ENCODE measurements at places on chromosomes 2 and 18.
A peak's percentile ranks its signal among the peaks of the same experiment; 100 is the strongest.

GRCh38 chr2:238851026-238851425, 3.1 kb downstream of the TWIST2 start:
- no peak for DNase-seq

DNA sequence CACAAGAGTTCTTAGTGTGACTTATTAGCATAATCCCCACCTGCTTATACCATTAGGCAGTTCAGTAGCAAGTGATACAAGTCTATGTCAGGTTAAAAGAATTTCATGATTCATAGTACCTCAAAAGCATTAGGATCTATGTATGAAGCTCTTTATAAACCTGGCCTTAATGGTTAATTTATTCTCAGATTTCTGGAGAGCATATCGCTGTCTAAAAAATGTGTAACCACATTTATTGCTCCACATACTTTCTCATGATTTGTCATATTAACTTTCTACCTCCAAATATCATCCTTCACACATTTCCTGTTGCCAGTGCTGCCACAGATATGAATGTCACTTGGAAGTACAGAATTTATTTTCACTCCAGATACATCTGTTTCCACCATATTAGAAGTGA, 332.8 kb upstream of the MAP2 start:
- DNase-seq, result no peak

DNA sequence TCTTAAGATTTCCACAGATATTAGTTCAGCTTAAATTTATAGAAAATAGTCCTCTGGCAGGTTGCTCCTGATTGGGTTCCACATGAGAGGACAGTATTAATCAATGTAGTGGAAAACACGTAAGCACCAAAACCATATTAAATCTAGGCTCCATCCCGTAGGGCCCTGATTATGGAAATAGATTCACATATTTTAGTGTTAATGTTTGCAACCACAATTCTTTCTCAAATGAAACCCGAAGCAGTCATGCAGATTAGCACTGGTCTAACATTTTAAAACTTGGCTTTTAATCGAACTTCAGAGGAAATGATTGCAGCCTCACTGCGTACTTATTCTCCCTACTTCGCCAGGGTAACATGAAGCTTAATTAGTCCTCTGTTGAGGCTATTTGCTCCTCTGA, 60.9 kb downstream of the METTL4 start:
- no peak for DNase-seq

- DNase-seq, result peak; percentile 13
Measured at GRCh38 chr2:147549054-147549453, 295.8 kb upstream of the ACVR2A start.

DNA sequence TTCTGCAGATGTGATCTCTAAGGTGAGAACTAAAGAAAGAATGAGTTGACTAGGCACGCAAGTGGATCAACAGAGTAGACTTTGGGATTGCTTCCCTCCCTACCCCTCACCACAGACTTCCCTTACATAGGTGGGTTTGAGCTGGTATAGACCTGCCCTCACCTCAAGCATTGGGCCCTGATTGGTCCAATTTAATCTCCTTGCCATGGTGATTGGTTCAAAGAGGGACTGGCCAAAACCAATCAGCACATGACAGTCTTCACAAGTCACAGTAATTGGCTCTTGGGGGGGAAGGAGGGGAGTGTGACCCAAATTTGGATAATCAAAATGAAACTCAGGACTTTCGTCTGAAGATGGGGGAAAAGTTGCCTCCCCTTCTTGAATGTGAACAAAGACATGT, 36.6 kb upstream of the LNPK start:
- no peak for DNase-seq

- DNase-seq, result peak; percentile 71
Measured at GRCh38 chr2:38116762-38117161, 40.8 kb upstream of the CYP1B1 start.

DNA sequence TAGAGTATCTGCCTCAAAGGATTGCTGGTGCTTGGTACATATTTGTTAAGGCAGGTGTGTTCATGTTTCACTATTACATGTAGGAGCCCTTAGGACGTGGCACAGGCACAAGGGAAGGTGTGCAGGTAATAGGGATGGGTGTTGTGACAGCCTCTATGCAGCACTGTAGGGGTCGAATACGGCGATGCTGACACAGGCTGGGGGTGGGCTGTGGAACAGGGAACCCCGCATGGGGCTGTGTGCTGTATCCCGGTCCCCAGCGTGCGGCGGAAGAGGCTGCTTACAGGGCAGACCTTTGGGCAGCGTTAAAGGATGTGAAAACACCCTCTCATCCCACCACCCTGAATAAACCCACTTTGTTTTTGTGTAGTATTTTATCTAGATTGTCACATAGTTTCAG, 21.5 kb downstream of the B3GNT2 start:
- no peak for DNase-seq

DNA sequence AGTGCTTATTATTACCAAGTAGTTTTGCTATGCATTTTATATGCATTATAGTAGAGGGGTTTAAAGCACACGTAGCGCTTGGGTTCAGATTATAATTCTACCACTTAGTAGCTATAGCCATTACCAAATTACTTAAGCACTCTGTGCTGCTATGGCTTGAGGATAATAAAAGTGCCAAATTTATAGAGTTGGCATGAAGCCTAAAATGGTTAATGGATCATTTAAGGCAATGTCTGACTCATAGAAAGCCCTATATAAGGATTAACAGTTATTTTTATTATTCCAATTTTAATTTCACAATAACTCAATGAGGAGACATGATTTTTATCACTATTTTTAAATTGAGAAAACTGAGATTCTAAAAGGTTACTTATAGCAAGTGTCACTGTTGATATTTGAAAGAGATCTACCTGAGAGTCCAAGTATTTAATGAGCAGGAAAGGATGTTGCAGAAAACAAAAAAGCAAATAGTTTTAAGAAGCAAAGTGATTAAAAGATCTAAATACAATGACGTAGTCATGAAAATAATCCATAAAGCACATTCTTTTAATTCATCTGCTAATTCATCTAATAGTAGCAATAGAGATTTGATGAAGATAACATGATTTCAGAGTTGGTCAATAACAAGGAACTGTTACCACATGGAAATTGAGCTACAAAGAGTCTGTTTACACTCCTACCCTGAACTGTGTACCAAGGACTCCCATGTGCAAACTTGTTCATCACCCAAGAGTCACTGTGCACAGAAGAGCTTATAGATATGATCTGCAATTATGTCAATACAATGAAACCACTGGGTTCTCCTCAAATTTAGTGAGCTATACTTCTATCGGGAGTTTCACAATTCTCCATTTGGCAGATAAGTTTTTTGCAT, 78.8 kb upstream of the DTNA start:
- no peak for DNase-seq

DNA sequence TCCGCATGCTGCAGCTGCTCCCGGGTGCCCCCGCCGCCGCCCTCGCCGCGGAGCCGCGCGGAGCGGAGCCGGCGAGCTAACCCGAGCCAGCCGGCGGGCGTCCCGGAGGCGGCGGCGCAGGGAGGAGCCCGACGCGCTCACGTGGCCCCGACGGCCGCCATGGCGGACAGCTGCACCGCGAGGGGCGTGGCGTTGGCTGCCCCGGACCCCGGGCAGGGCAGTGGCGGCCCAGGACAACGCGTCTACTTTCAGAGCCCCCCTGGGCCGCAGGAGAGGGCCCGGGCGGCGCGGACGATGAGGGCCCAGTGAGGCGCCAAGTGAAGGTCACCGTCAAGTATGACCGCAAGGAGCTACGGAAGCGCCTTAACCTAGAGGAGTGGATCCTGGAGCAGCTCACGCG, 30.0 kb upstream of the CCNYL1 start:
- DNase-seq, result no peak

DNA sequence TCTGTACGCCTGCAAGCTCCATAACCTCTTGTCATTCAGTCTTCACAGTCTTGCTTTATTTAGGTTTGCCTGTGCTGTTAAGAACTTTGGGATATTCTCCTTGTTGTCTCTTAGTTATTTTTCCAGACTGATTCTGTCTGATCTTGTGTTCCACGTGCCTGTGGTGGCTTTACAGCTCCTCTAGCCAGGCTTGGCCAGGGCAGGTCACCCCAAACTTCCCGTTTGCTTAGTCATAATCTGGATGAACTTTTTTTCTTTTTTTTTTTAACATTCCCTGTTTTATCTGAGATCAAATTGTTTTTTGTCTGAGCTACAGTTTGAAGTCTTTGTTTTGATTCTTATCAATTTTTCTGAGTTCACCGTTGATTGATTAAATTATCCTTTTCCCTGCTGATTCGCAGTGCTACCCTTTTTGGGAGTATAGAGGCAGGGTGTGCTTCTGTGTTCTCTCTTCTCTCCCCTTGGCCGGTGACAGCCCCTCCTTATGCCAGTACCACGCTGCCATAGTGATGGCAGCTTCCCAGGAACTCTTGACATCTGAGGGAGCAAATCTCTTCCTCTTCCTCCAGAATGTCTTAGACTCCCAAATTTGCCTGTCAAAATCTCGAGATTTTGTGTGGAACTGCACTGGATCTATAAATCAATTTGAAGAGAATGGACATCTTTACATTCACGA, 2.5 kb downstream of the SP100 start:
- peak; percentile 69 for DNase-seq

DNA sequence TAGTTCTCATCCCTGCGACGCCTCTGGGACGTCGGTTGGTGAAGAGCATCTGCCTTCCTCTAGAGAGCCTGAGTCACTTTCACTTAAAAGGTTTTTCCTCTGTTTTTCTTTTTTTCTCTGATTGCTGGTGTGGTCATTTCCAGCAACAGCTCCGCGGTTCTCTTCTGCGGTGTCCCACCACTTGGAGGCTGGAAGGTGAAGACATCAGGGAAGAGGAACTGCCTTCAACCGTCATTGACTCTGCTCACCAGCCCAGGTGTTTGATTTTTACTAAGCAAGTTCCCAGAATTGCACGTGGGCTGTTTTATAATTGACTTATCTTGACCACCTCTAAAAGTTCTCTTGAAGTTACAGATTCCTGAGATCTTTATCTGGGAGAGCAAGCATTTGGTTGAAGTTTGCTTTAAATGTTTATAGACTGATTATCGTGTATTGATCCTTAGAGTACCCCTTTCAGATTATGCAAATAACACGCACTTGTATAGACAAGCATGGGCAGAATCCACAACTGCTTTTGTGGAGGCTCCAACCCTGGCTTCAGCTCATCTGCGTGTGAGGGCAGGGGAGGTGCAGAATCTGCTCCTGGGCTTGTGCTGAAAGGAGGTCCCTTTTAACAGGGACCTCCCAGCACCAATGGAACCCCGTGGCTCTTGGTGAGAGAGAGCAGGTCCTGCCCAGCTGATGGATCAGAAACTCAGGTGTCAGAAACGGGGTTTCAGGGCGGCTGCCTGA, 3.5 kb downstream of the CTDP1 start:
- no peak for DNase-seq

- DNase-seq, result peak; percentile 44
Measured at GRCh38 chr18:52567360-52567759, 227.4 kb downstream of the DCC start.

DNA sequence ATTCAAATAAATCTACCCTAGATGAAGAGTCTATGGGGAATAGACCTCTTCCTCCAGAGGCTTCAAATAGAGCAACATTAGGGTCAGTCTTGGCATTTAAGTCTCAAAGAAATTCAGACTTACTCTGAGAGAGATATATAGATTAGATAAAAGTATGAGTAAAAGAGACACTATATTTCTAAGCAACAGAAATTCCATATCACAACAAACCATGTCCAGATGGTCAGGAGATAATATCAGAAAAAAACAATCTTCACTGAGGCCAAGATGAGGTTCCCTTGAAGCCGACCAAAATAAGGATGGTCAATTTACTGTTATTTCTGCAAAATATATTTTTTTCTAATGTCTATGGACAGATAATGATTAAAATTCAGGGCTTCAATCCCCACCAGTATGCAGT, 89.1 kb upstream of the NOSTRIN start:
- DNase-seq, result no peak

DNA sequence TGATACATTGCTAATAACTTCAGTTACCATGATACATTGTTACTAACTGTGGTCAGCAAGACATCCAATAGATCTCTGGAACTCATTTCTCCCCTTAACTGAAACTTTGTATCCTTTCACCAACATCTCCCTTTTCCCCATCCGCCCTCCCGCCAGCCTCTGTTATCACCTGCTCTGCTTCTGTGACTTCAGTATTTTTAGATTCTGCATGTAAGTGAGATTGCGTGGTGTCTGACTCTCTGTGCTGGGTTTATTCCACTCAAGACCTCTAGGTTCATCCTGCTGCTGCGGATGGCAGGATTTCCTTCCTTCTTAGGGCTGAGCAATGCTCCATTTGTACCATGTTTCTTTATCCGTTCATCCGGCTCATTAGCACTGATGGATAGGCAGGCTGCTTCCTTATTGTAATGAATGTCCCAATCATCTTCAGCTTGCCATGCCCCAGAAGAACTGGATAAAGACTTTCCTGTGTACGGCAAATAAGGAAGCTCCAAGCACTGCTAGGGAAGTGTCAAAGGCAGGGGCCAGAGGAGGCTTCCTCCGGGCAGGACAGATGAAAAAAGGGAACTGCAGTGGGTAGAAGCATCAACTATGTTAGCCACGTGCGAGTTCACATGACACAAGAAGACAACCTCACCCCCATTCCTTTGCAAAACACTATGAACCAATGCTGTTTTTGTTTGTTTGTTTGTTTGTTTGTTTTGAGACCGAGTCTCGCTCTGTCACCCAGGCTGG, 113.4 kb downstream of the EIPR1 start:
- DNase-seq, result no peak

- no peak for DNase-seq
Measured at GRCh38 chr2:150581717-150582472, 94.4 kb upstream of the RND3 start.

DNA sequence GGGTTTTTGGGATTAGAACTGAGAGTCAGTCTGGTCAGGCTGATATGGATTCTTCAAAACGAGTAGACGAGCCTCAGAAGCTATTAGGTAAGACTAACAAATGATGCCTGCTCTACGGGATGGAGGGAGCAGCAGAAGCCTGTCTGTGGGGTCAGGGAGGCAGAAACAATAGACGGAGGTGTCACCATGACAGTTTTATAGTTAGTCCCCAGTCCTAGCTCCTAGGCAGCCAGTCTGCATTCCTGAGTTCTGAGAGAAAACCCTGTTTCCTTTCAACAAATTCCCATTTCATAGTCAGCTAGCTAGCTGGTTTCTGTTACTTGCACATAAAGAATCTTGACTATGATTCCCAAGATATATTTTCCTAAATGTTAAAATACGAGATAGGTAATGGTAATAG, 542.1 kb downstream of the PID1 start:
- peak; percentile 17 for DNase-seq

DNA sequence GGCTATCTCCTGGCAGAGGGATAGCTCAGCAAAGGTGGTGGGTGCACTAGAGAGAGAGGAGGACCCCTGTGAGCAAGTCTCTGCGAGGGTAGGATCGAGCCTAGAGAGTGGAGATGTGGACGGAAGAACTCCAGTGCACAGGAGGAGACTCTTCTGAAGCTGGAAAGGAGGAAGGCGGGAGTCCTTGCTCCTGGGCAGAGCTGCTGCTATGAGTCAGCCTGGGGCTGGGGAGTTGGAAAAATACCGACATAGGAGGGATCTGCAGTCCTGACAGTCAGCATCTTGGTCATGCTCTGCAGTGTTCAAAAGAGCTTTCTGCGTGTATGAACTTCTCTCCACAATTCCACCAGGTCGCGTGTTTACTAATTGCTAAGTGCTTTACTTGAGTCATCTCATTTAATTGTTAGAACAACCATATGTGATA, 233.8 kb downstream of the LDLRAD4 start:
- peak; percentile 87 for DNase-seq
